ENCODE measurements at places on chromosomes 1 and 21.

- H3K27me3 ChIP-seq = no peaks in the 10 kb centered on the region
- no peak overlapping the region for H3K27ac ChIP-seq
- DNase-seq = no peak
- peaks cover 67% of the 10 kb centered on the region for H3K36me3 ChIP-seq
- H3K4me1 ChIP-seq = peaks cover 3% of the 10 kb centered on the region
- H3K4me3 ChIP-seq = no peak overlapping the region
These were observed 58.3 kb downstream of the EDEM3 start for GRCh38 chr1:184696403-184696802.

GRCh38 chr1:200042552-200043335 is 15.2 kb downstream of the NR5A2 start:
- H3K4me3 ChIP-seq = peak overlapping the region; percentile 82
- no peak overlapping the region for H3K27ac ChIP-seq
- peaks cover 62% of the 10 kb centered on the region for H3K27me3 ChIP-seq
- no peaks in the 10 kb centered on the region for H3K36me3 ChIP-seq

GRCh38 chr1:201419256-201419655 is 2.3 kb downstream of the TNNI1 start:
- peaks cover 11% of the 10 kb centered on the region for H3K27me3 ChIP-seq
- no peak overlapping the region for H3K27ac ChIP-seq
- no peaks in the 10 kb centered on the region for H3K36me3 ChIP-seq
- no peaks in the 10 kb centered on the region for H3K4me1 ChIP-seq

DNA sequence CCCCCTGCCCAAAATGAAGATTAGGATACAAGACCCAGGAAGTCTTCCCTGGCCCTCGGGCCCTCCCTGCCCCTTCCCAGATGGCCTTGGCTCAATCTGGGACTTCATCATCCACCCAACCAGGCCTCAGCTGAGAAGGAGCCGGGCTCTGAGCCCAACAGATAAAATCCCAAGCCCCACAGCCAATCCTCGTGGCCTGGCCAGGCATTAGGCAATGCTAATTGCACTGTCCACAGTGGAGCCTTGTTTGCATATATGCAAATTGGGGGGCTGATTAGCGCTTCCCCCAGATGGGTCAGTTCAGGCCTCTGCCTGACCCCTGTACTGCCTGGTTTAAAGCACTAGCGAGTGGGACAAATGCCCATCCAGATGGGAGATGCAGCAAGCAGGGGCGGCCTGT is 34.9 kb downstream of the IGSF21 start:
- no peak overlapping the region for H3K27ac ChIP-seq
- no peaks in the 10 kb centered on the region for H3K27me3 ChIP-seq
- DNase-seq = no peak
- no peak overlapping the region for H3K4me3 ChIP-seq
- no peaks in the 10 kb centered on the region for H3K36me3 ChIP-seq

- H3K27me3 ChIP-seq = peaks cover 11% of the 10 kb centered on the region
- H3K36me3 ChIP-seq = no peaks in the 10 kb centered on the region
- H3K27ac ChIP-seq = no peak overlapping the region
- no peaks in the 10 kb centered on the region for H3K4me1 ChIP-seq
- DNase-seq = no peak
- no peak overlapping the region for H3K4me3 ChIP-seq
These were observed 66.7 kb upstream of the COX20 start for GRCh38 chr1:244768804-244769203.

GRCh38 chr1:158289811-158290210 is at the start of gene CD1C:
TSS of gene CD1C (plus strand) at chr1:158289923. CDS start at chr1:158290065, 142 bp downstream.
- no peak for DNase-seq
- H3K36me3 ChIP-seq = peaks cover 2% of the 10 kb centered on the region
- H3K4me3 ChIP-seq = no peak within 1 kb of the TSS
- H3K27me3 ChIP-seq = no peaks in the 10 kb centered on the region

DNA sequence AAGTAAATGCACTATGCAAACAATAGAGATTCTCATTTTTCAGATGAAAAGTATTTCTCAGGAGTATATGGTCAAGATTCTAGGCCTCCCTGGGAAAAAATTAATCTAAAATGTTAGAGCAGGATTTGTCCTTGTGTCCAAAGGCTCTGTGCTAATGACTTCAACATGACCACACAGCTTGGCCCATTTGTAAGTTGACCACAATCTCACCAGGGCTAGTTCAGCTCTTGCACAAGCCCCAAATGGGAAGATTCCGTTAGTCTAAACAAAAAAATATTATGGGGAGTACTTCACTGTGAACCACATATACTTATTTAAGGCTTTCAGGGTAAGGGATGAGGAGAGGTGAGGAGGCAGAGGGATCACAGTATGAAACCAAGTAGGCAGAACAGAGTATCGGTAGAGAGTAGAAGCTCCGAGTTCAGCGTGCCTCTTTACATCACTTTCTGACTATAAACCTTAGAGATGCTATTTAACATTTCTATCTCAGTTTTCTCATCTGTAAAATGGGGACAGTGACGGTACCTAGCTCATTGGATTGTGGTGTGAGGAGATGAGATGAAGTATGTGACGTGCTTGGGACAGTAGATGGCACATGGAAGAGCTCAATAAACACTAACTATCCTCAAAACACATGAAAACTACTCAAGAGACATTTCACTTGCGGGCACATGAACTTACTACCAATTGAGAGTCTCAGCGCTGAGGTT is 37.8 kb upstream of the CTTNBP2NL start:
- DNase-seq = no peak
- H3K36me3 ChIP-seq = no peaks in the 10 kb centered on the region
- no peak overlapping the region for H3K4me3 ChIP-seq
- H3K27ac ChIP-seq = no peak overlapping the region
- no peaks in the 10 kb centered on the region for H3K4me1 ChIP-seq

GRCh38 chr1:55212349-55213150 is 2.6 kb downstream of the USP24 start:
- no peak for DNase-seq
- no peaks in the 10 kb centered on the region for H3K27me3 ChIP-seq
- peak overlapping the region; percentile 97 for H3K27ac ChIP-seq
- H3K4me1 ChIP-seq = peaks cover 83% of the 10 kb centered on the region
- peak overlapping the region; percentile 92 for H3K4me3 ChIP-seq

DNA sequence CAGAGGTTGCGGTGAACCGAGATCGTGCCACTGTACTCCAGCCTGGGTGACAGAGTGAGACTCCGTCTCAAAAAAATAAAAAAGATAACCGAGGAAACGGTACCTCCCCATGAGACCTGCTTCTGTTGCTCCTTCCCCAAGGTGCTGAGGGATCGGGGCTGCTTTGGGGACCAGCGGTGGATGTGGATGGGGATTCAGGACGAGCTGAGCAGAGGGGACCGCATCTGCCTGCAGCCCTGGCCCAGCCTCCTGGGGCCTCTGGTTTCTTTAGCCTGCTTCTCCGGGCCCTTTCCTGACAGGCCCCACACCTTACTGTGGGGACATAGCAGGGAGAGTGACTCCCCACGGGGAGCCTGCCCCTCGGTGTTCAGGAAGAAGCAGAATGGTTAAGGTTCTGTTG is 17.1 kb downstream of the SLC66A1 start:
- peaks cover 30% of the 10 kb centered on the region for H3K36me3 ChIP-seq
- H3K27ac ChIP-seq = no peak overlapping the region
- no peaks in the 10 kb centered on the region for H3K4me1 ChIP-seq
- no peak for DNase-seq
- no peaks in the 10 kb centered on the region for H3K27me3 ChIP-seq

GRCh38 chr1:89657886-89658285 is 25.0 kb downstream of the LRRC8C start:
- H3K27me3 ChIP-seq = no peaks in the 10 kb centered on the region
- peaks cover 54% of the 10 kb centered on the region for H3K4me1 ChIP-seq
- peaks cover 4% of the 10 kb centered on the region for H3K36me3 ChIP-seq
- peak overlapping the region; percentile 27 for H3K27ac ChIP-seq

DNA sequence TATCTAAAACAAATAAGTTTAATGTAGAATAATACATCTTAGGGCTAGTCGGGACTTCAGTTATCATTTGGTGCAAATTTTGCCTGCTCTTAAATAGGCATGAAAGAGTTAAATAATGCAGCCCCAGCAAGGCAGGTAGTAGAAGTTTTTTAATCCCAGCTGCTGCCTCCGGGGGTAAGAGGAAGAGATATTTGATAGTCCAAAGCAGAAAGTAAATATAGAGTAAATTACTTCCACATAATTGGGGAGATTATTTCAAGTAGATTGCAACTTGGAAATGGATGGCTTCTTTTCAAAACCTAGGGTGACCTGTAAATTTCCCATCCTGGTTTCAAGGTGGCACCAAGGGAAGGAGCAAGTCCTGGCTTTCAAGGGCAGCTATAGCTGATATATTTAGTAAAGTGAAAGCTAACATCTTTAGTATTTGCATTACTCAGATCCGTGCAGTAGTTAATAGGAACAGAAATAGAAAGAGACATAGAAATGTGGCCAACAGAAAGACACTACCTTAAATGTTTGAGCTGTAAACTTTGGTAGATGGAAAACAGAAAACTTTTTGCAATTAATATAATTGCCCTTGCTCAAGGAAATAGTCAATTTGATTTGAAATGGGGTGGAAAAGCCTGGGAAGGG is 109.1 kb downstream of the LMO4 start:
- H3K36me3 ChIP-seq = no peaks in the 10 kb centered on the region
- H3K4me3 ChIP-seq = no peak overlapping the region
- no peak for DNase-seq
- no peaks in the 10 kb centered on the region for H3K4me1 ChIP-seq
- no peak overlapping the region for H3K27ac ChIP-seq
- no peaks in the 10 kb centered on the region for H3K27me3 ChIP-seq

GRCh38 chr1:90996742-90997413 is 25.0 kb downstream of the ZNF644 start:
- no peaks in the 10 kb centered on the region for H3K27me3 ChIP-seq
- H3K27ac ChIP-seq = no peak overlapping the region
- H3K4me1 ChIP-seq = peaks cover 83% of the 10 kb centered on the region
- no peak for DNase-seq
- H3K4me3 ChIP-seq = no peak overlapping the region

DNA sequence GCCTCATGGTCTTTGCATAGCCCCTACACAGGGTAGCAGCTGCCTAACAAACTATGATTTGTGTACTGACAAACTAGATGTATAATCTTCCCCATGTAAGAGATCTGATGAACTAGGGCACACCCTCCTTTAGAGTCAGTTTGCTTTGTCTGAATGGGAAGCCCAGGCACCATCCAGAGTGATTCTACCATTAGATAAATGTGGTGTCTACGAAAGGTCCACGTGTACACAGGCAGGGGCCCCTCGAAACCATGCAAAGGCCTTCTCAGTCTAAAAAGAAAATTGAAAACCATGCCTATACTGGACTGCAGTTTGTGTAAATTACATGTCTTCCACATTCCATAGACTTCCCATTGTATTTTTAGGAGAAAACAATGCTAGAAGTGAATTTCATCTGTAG is 18.7 kb downstream of the HHIPL2 start:
- DNase-seq = no peak
- H3K36me3 ChIP-seq = no peaks in the 10 kb centered on the region
- peaks cover 11% of the 10 kb centered on the region for H3K27me3 ChIP-seq
- no peak overlapping the region for H3K27ac ChIP-seq
- H3K4me1 ChIP-seq = no peaks in the 10 kb centered on the region
- H3K4me3 ChIP-seq = no peak overlapping the region

GRCh38 chr1:154808909-154809262 is 61.2 kb downstream of the KCNN3 start:
- no peaks in the 10 kb centered on the region for H3K36me3 ChIP-seq
- H3K4me3 ChIP-seq = no peak overlapping the region
- peaks cover 32% of the 10 kb centered on the region for H3K27me3 ChIP-seq
- peaks cover 13% of the 10 kb centered on the region for H3K4me1 ChIP-seq
- H3K27ac ChIP-seq = no peak overlapping the region
- DNase-seq = no peak

DNA sequence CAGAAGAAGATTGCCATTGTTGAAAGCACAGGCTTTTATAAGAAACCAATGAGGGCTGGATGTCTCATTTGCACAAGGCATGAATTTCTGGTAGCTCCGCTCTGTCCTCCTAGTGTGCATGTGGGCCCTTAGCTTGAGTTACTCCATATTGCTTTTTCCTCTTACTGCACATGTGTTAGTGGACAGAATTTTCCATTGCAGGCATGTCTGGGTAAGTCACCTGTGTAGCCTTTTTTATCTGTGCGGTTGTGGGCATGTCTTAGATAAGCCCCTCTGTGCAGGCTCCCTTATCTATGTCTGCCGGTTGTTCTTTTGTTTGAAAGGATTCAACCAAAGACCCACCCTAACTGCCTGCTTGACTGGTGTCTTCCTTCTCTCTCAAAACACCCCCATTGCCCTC is 7.2 kb upstream of the CLCA1 start:
- DNase-seq = no peak
- no peak overlapping the region for H3K27ac ChIP-seq
- no peak overlapping the region for H3K4me3 ChIP-seq
- H3K36me3 ChIP-seq = no peaks in the 10 kb centered on the region
- H3K27me3 ChIP-seq = peaks cover 8% of the 10 kb centered on the region

DNA sequence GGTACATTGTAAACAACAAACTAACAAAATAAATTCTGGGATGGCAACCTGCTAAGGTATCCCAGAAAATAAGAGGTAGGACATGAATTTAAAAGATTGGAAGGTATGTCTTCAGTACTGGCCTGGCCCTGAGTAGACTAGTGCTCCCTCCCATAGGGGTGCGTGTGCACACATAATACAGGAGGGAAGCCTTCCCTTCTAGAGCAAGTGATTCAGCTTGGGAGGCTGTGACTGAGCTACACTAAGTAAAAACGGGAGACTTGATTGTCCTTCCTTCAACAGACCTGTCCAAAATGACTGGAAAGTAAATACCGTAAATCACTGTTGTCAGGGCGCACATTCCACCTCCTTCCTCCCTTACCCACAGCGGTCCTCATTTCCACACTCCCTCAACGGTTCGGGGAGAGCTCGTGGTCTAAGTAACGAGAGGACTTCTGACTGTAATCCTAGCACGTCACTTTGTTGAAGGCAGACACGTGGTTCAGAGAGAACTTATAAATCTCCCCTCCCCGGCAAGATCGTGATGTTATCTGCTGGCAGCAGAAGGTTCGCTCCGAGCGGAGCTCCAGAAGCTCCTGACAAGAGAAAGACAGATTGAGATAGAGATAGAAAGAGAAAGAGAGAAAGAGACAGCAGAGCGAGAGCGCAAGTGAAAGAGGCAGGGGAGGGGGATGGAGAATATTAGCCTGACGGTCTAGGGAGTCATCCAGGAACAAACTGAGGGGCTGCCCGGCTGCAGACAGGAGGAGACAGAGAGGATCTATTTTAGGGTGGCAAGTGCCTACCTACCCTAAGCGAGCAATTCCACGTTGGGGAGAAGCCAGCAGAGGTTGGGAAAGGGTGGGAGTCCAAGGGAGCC is at the start of gene TGFB2:
Gene TGFB2 (plus strand): TSS at position 523 of the 859 bp plus-strand sequence. CDS start 1,366 bp downstream, outside the sequence.
- H3K27ac ChIP-seq = no peak within 1 kb of the TSS
- peaks cover 39% of the 10 kb centered on the region for H3K4me1 ChIP-seq
- no peak for DNase-seq
- peaks cover 2% of the 10 kb centered on the region for H3K36me3 ChIP-seq
- no peaks in the 10 kb centered on the region for H3K27me3 ChIP-seq

GRCh38 chr1:165492845-165493373 is 48.0 kb upstream of the RXRG start:
- H3K36me3 ChIP-seq = no peaks in the 10 kb centered on the region
- no peak overlapping the region for H3K4me3 ChIP-seq
- H3K27ac ChIP-seq = no peak overlapping the region
- no peaks in the 10 kb centered on the region for H3K4me1 ChIP-seq

DNA sequence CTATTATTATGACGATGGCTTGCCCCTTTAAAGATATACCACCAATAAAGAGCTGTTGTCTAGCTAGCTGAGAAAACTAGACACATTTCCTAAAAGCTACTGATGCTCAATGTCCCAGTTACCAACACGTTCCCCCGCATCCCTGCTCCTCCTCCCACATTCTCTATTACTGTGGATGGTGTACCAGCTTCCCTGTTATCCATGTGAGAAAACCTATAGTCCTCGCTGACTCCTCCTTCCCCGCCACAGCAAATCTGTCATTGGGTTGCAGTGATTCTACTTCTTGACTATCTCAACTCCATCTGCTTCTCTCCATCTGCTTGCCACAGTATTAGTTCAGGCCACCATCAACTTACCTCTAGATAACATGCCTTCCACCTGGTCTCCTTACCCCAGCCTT is 337.5 kb downstream of the KCNH1 start:
- H3K27me3 ChIP-seq = peaks cover 5% of the 10 kb centered on the region
- no peaks in the 10 kb centered on the region for H3K36me3 ChIP-seq
- no peak overlapping the region for H3K4me3 ChIP-seq
- no peaks in the 10 kb centered on the region for H3K4me1 ChIP-seq
- DNase-seq = no peak
